ENCODE measurements at places on chromosomes 1 and 21.

GRCh38 chr1:196545222-196545621 is 63.0 kb downstream of the KCNT2 start:
- no peak for DNase-seq

- no peak for DNase-seq
Observed at GRCh38 chr1:190908691-190909090, 431.0 kb upstream of the BRINP3 start.

GRCh38 chr1:12467570-12468286 is 150.3 kb downstream of the DHRS3 start:
- no peak for DNase-seq

DNA sequence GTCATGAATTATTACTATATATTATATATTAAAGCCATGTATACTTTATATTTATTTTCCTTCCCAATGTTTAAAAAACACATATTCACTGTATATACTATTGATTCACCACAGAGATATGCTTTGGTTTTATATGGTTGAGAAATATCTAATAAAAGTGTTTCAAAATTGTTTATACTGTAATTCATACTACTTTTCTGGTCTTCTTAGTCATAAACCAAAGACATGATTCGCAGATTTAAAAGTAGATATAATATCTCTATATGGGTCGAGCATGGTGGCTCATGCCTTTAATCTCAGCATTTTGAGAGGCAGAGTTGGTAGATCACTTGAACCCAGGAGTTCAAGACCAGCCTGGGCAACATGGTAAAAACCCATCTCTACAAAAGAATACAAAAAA is 738.4 kb downstream of the USP25 start:
- no peak for DNase-seq

DNA sequence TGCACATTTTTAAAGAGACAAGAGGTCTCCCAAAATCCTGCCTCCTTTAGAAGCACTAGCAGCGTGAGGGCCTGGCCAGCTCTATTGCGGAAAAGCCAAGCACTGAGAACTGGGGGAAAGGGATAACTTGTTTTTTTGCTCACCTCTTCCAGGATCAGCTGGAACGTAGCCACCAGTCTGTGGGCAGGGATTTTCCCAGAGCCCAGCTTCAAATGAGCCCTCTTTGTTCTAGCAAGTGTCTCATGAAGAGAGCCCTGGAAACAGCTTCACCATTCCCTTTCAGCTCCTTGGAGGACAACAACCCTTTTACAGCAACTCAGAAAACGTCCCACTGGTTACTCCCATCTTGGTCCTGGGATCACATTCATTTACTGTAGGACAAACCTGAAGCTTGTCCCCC is 195.4 kb downstream of the LMX1A start:
- DNase-seq = no peak

GRCh38 chr1:5189384-5189783 is 535.0 kb downstream of the AJAP1 start:
- no peak for DNase-seq

DNA sequence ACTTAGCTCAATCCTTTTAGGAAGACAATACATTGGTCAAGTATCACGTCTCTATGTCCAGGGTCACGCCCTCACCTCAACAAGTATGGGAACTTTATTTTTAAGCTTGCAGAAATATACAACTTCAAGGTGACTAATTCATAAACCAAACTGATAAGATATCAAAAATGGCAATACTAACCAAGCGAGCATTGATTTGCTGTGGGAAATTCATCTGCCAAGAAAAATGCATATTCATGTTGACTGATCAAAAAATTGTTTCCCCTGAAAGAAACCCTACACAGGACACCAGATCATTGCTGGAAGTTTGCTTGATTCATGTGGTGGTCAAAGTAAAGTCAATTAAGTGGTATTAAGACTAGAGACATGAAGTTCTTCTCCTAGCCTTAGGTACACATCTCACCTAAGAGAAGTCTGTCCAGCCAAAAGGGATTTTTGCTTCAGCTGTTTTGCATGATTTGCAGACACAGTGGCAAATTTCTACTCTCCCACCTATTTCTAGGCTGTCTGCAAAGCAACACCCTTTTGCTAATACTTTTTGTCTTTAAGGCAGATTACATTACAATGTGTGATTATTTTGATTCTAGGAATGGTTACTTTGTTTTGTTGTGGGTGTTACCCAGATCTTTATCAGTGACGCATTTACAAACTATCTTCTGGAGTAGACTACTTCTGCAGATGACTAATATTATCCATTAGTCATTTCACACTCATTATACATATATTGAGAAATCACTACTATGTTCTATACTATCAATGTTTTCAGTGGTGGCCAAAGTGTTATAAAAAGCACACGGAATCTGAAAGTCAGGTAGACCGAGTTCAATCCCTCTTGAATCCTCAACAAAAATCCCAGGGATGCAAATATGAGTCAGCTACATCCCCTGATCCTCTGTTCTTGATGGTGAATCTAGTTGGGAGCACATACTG is 12.4 kb downstream of the SAMSN1 start:
- DNase-seq = no peak

- peak; percentile 71 for DNase-seq
Observed at GRCh38 chr1:205273551-205273982, 45.8 kb downstream of the TMCC2 start.

DNA sequence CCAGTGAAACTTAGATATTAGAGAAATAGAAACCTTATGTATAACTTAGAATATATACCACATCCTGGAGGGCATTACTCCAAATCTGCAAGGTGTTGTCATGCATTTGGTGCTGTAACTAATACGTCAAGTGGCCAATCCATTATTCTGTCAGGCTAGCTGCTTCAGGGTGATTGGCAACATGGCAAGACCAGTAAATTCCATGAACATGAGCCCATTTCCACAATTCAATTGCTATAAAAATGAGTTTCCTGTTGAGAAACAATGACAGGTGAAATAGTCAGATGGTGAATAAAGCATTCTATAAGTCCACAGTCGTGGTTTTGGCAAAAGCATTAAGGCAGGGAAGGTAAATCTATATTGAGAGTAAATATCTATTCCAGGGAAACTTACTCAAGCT is 566.0 kb downstream of the ADGRL2 start:
- no peak for DNase-seq

DNA sequence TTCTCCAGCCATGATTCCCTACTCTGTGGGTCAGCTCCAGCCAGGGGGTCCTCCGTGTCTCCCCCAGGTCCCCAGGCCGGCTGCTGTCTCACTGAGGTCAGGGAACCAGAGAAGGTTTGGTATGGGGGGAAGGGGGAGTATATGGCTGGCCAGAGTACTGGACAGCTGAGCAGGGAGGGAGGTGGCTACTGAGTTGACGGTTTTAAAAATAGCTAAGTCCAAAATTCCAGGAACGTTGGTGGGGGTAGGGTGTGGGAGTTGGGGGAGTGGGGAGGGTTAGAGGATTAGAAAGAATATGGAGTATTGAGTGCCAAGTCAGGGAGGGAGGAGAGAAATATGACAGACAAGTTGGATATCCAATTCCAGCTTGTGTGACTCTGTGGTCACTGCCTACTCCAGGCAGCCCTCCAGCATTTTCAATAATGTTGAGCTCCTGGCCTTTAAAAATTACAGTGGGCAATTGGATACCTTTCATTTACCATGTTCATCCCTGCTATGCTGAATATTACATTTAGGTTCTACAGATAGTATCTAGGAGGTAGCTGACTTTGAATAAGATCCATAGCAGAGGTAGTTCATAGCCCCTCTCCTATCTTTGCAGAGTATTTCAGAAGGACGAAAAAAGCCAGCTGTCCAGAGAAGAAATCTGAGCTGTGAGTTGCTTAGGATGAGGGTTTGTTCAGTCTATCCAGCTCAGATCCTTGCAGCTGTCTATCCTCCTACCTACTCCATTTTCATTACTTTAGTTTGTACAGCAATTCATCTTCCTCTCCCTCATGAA is at the start of gene HJV:
Gene HJV, minus strand, starts transcription at position 114 of the 781 bp plus-strand sequence. CDS start 1,504 bp downstream, outside the sequence.
- no peak for DNase-seq

- DNase-seq = no peak
Observed at GRCh38 chr1:184986250-184986649, 11.9 kb upstream of the NIBAN1 start.

- DNase-seq = no peak
Observed at GRCh38 chr21:25297117-25297516, 310.2 kb downstream of the MRPL39 start.

GRCh38 chr1:181180407-181181031 is 92.0 kb downstream of the IER5 start:
- no peak for DNase-seq

GRCh38 chr21:31198575-31198974 is 145.5 kb downstream of the TIAM1 start:
- no peak for DNase-seq

GRCh38 chr1:192805832-192806323 is 3.0 kb upstream of the RGS2 start:
- DNase-seq = no peak

DNA sequence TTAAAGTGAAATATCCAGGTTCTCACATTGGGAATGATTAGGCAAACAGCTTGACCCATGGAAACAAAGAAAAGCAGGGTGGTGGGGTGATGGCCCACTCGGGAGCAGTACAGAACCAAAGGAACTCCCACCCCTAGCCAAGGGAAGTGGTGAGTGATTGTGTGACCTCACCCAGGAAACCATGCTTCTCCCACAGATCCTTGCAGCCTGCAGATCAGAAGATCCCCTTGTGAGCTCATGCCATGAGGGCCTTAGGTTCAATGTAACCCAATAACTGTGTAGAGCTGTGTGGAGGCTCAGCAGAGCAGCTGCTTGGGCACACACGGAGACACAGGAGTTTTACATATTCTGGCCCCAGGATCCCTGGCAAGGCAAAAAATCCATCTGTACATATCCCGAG is 311.8 kb upstream of the DPYD start:
- no peak for DNase-seq

DNA sequence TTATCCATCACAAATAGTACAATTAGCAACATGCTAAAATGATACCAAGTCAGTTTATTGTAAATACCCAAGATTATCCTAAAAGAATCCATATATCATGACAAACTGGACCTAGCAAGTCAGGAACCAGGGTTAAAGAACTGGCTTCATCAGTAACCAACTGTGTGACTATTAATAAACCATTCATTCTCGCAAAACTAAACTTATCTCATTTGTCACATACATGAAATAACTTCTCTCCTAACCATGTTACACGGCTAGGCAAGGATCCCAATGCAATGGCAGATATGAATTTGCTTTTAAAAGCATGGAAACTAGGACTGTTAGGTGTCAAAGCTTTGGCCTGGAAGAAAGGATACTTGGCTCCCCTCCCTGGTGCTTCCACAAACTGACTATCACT is 29.4 kb downstream of the CYP2J2 start:
- no peak for DNase-seq

DNA sequence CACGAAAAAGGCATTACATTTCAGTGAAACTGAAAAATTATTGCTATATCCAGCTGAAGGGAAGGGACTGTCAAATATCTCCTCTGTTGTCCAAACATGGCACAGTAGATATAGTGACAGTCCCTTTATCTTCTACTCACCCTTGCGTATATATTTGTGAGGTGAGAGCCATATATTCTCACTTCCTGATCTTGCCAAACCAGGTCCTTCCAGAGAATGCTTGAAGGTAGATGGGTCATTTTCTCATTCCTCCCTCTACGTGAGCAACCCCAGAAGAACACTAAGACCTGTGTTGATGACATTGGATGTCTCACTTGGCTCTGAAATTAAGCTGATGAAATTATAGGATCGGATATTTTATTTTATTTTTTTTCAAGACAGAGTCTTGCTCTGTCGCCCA is 151.2 kb downstream of the DHRS3 start:
- no peak for DNase-seq

GRCh38 chr1:60151311-60151710 is 77.7 kb upstream of the C1orf87 start:
- no peak for DNase-seq

- DNase-seq = no peak
Observed at GRCh38 chr1:210129759-210130158, 102.8 kb upstream of the SERTAD4 start.

DNA sequence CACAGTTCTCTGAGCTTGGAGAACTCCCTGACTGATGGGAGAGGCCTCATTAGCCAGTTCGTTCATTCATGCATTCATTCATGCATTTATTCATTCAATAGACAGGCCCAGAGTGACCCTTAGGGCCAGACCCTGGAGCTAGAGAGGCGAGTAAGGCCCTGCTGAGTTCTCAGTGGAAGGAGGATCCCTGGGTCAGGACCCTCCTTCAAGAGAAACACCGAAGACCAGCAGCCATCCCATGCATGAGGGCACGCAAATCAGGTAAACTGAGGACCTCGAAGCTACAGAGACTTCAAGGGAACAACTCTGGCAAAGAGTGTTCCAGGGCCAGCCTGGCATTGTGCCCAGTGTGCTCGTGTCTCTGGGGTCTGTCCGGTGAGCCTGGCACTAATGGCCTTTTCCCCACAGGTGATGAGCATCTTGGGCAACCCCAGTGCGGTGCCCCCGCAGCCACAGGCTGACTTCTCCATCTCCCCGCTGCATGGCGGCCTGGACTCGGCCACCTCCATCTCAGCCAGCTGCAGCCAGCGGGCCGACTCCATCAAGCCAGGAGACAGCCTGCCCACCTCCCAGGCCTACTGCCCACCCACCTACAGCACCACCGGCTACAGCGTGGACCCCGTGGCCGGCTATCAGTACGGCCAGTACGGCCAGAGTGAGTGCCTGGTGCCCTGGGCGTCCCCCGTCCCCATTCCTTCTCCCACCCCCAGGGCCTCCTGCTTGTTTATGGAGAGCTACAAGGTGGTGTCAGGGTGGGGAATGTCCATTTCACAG is 104.8 kb downstream of the PAX7 start:
- DNase-seq = no peak

DNA sequence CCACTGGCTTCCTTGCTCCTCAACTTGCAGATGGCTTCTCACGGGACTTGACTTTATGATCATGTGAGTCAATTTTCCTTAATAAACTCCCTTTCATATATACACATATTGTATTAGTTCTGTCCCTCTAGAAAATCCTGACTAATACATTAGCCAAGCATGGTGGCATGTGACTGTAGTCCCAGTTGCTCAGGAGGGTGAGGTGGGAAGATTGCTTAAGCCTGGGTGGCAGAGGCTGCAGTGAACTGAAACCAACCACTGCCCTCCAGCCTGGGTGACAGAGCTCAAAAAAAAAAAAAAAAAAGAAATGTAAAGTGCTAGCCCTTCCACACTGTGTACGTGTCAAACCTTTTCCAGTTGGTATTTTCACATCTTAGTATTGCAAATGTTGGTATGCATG is 857.0 kb downstream of the LTN1 start:
- no peak for DNase-seq

DNA sequence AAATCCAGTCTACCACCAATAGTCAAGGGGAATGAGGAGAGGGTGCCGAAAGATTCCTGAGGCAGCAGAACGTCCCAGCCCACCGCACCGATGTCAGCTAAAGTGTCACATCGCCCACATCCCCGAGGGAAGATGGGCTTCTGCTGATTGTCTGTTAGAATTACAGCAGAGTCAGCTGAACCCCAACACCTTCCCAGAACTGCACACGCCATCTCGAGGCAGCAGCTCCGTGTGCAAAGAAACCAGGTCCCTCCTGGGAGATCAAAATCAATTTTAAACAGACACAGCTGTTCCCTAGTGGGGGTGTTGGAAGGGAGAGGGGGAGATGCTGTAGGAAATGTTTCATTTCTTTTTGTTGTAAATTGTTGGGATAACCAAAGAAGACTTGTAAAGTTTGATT is 12.8 kb upstream of the KAZN start:
- DNase-seq = no peak

GRCh38 chr1:227270554-227270953 is 47.7 kb downstream of the CDC42BPA start:
- no peak for DNase-seq

GRCh38 chr1:1625824-1626206 is 6.2 kb upstream of the MMP23B start:
- DNase-seq = no peak

- DNase-seq = no peak
Observed at GRCh38 chr1:117070124-117070523, 10.0 kb downstream of the TTF2 start.
